SJSA1 (cell line): ENCODE measurements at places on chromosomes 3 and 15.

DNA sequence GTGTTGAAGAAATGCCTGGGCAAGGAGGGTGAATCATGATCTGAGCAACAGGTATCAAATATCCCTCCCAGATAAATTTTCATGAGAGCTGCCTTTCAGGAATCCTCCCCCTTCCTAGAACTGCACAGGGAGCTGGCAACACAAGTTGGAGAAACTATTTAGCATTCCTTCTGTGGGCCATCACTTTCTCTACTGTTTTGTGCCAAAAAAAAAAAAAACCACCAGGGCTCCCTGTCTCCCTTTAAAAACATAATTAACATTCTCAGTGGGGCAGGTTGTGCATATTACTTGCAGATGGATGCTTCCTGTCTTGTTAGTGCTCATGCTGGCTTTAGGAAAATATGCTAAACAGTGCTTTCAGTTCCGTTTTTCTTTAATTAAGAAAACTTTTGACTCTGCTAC, 234.9 kb upstream of the LMCD1 start:
- DNase-seq, result no peak

GRCh38 chr3:190325923-190326322, 3.7 kb upstream of the CLDN1 start:
- DNase-seq, result no peak

DNA sequence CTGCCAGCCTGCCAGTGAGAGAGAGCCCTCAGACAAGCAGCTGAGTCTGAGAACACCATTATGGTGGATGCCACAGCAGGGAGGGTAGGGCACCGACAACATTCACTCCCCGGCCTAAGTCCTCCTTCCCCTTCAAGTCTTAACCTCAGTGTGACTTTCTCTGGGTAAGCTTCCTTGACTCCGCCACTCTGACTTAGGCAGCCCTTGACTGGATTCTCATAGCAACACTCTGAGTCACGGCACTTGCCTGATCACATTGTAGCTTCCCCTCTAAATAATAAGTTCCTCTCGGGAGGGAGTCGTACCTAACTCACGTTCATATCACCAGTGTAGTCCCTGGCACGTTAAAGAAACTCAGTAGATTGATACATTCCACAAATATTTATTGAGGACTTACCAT, 180.5 kb downstream of the FOXB1 start:
- DNase-seq, result peak; percentile 63

DNA sequence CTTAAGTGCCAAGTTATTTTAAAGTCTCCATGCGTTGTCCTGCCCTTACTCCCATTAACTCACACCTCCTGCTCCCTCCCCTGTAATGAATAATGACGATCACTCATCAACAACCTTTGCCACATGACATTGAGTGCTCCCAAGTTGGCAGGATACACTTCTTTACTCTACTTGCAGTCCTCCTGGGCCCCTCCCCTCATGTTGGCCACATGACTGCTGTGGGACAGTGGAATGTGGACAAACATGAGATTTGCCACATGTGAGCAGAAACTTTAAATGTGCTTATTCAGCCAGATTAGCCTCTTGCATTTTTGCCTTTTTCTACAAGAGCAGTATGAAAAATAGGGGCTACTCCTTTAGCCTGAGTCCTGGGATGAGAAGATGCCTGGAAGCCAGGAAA, 167.9 kb downstream of the DCLK3 start:
- no peak for DNase-seq

DNA sequence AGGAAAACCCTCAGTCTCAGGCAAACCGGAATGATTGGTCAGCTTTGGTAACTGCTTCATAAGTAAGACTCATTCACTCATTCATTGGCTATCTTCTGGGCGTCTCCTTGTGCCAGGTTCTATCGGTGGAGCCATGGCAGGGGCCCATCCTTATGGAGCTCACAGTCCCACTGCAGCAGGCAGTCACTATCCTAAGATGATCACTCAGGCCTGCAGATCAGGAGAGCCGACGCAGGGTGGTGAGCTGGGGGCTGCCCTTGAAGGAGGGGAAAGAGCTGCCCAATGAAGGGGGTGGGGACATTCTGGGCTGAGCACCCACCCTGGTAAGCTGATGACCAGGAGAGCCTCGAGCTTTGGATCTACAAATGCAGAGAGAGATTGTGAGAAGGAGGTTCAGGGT, 20.5 kb upstream of the FGD5 start:
- no peak for DNase-seq

- no peak for DNase-seq
These were observed 189.8 kb downstream of the PLCL2 start for GRCh38 chr3:17074559-17074958.

- DNase-seq, result no peak
These were observed 25.0 kb upstream of the MUSTN1 start for GRCh38 chr3:52859686-52860423.

DNA sequence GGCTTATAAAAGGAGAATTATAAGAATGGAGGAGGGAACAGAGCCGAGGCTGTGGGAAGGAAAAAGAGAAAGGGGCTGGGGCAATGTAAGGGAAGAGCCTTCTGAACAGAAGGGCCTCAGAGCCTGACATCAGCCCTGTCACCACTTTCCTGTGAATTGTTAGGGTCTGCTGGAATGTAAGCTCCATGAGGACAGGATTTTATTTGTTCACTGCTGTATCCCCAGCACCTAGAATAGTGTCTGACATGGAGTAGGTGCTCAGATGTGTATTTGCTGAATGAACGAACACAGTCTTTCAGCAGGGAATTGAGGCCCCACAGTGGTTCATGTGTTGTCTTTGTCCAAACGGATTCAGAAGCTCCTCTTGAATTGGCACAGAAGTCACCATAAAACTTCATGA, 251.5 kb downstream of the OPA1 start:
- DNase-seq, result no peak

DNA sequence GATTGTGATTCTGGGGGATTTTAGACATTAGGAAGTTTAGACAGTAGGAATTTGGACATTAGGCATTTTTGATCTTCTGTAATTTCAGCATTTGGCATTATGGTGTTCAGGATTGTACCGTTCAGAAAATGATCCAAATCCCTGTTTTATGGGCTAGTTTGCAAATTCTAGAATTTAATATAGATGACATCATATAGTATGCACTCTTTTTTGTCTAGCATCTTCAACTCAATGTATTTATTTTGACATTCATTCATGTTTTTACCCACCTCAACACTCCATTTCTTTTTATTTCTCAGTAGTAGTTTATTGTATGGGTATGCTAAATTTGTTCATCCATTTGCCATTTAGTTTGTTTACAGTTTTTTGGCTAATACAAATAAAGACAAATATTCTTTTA, 105.3 kb upstream of the ZPLD1 start:
- no peak for DNase-seq

DNA sequence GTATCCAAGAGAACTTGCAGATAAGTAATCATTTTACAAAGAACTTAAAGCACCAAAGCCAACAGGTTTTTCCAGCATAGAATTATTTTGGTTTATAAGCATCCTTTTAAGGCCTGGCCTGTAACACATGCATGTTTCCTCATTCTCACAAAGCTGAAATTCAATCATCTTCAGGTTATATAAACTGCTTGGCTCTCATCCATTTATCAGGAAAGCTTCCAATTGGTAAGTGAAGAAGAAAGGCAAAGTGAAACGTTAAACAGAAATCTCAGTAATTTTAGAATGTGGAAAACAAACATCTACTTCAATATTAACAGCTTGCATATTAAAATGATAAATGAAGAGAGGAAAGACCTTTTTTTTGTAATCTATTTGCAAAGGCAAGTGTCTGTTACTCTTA, 1.6 kb downstream of the SERP1 start:
- no peak for DNase-seq

DNA sequence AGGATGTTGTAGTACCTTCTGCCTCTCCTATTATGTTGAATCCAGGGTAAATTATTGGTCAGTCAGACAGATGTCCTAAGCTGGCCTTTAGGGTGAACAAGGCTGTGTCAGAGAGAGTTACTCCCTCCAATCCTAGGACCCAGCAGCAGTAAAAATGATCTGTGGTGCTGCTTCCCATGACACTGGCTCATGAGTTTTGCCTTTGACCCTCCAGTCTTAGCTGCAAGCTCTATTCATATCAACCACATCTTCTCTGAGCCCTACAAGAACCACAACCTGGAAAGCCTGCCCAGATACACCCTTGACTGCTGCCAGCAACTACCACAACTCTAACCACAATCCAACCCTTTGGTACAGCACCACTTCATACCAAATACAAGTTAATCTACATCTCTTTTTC, 27.2 kb upstream of the PHLDB2 start:
- DNase-seq, result no peak

DNA sequence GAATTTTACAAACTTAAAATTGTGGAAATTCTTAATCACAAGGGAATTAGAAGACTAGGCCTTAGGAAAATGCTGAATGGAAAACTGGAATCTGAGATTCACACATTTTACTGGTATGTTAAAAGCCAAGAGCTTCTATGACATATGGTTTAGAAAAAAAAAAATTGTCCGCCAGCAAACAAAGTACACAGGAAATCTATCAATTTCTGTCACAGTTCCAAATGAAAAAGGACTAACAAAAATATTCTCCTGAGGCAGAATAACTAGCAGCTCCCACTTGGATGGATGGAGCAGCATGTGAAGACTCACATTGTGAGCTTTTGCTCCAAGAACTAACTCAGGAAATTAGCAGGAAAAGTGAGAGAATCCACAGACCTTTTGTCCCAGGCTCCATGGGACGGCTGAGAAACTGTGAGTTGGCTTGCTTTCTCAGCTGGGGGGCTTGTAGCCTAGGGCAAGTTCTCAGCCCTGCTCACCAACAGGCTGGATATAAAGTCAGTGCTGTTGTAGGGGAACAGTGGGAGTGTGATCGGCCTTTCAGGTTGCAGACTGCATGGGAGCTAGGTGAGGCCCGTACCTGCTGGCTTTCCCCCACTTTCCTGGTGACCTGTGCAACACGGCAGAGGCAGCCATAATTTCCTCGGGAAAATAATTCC, 731.1 kb upstream of the SGO1 start:
- DNase-seq, result no peak

DNA sequence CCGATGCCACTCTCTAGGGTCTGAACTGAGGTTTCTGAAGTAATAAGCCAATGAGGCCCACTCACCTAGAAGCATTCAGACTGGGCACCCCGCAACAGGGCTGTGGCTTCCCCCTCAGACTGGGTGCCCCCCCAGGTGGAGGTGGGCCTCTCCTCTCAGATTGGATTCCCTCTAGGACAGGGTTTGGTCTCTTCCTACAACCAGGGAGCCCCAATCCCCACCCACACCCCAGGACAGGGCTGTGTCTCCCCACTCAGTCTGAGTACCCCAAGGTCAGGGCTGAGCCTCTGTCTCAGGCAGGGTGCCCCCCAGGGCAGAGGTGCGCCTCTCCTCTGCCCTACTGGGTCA, 27.7 kb downstream of the PTH1R start:
- DNase-seq, result no peak

DNA sequence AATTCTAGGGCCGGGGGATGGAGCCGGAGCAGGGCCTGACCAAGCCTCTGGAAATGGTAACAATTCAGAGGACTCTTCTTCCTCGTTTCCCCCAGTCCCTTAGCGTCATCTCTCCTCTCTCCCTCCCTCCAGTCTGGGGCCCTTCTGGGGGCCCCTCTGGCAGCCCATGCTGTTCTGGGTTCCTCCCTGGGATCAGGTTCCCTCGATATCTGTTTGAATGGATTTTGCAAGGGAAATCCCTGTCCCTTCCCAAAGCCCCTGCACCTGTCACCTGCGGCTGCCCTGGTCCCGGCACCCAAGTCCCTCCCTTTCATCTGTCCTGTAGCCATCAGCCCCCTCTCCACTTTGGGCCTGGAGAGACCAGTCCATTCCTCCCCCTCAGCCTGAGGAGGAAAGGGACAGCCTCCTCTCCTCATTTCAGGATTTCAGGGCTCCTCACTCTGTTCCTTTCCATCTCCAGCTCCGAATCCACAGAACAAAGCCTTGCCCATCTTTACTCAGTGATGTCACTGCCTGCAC, 1.7 kb upstream of the PLCB2 start:
- DNase-seq, result no peak

GRCh38 chr3:34408088-34408487, 609.7 kb downstream of the PDCD6IP start:
- no peak for DNase-seq

GRCh38 chr3:129347458-129347845, 68.8 kb downstream of the HMCES start:
- DNase-seq, result no peak

DNA sequence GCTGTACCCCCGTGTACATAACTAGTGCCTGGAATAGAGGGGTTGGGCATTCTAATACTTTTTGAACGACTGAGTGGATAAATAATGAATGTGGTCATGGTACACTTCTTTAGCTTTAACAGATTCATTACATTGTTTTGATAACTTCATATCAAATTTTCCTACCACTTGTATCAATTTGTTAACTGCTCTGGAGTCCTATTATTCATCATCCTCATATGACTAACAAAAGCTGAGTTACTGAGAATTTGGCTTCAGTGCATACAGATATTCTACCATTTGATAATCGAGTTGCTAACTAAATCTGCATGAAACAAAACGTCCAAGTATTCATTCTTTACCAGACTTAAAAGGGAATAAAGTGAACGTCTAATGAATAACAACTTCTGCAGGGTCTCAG, 31.7 kb downstream of the FRMD5 start:
- no peak for DNase-seq

DNA sequence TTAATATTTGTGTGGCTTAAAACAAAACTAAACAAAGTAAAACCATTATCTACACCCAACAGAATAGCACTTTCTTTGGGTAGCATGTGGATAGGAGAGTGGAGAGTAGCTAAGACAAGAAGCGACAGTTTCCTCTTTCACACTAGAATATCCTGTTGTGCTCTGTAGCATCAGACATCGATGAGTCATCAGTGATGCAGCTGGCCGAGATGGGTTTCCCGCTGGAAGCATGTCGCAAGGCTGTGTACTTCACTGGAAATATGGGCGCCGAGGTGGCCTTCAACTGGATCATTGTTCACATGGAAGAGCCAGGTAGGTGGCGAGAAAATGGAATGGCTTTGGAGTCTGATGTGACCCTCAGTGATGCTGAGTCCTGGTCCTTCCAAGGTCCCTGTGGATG, 108.1 kb downstream of the USP13 start:
- DNase-seq, result peak; percentile 7

DNA sequence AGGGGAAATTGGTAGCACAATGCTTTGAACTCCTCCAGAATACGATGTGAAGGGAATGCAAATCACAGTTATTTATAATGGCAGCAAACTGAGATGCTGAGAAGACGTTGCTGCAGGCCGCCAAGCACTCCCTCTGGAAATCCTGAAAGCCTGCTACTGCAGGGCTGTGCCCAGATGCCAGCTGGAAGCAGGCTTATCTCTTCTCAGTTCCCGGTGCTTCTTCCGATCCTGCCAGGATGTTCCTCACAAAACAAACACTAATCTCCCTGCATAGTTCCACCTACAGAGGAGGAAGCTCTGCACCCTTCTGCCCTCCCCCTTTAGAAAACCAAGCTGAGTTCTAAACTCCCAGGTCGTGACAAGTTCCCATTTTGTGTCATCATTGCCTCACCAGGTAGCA, 201.7 kb upstream of the BCL6 start:
- no peak for DNase-seq

DNA sequence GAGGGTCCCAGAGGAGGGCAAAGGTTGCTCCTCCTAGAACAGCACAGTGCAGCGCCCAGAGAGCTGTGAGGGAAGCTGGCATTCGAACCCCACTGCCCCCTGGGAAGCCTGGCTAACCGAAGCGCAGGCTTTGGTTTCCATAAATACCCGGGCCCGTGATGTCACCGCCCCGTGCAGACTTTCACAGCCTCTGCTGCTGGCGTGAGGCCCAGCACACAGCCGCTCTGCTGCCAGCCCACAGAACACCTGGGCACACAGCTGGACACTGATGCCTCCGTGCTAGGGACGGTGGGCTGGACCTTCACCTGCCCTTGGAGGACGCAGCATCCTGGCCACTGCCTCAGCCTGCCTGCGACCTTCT, 1.0 kb downstream of the IQSEC1 start:
- no peak for DNase-seq

- DNase-seq, result peak; percentile 27
These were observed 78.0 kb downstream of the FSIP1 start for GRCh38 chr15:39704689-39705088.
